ENCODE measurements at places on chromosomes 16 and 17.

- no peak for DNase-seq
Observed at GRCh38 chr17:9669551-9670008, 24.3 kb downstream of the USP43 start.

- DNase-seq = no peak
Observed at GRCh38 chr17:49551221-49552069, 24.2 kb upstream of the NXPH3 start.

GRCh38 chr17:50518384-50519023 is 10.3 kb downstream of the MYCBPAP start:
- DNase-seq = no peak

- DNase-seq = no peak
Observed at GRCh38 chr17:6257336-6257735, 177.6 kb downstream of the AIPL1 start.

GRCh38 chr17:37133136-37133535 is 184.4 kb downstream of the AATF start:
- no peak for DNase-seq

- DNase-seq = no peak
Observed at GRCh38 chr16:19718624-19718965, 524 bp downstream of the IQCK start.

- no peak for DNase-seq
Observed at GRCh38 chr16:60741810-60742209, 1294.4 kb downstream of the CDH8 start.

DNA sequence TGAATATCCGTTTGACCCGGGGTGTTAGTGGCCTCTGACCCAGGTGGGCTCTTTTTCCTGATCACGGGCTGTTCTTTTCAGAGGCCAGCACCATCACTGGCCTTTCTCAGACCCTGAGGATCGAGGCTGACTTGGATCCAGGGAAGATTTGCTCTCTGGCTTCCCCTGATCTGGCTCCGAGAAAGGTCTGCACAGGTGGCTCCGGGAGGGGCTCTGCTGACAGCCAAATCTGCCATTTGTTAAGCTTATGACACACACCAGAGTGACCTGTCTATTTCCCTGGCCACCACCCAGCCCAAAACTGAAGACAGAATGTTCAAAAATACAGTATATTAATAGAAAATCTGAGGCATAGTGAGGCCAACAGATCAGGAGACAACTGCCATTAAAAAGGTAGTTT is 221.8 kb upstream of the TNRC6C start:
- DNase-seq = peak; percentile 42

DNA sequence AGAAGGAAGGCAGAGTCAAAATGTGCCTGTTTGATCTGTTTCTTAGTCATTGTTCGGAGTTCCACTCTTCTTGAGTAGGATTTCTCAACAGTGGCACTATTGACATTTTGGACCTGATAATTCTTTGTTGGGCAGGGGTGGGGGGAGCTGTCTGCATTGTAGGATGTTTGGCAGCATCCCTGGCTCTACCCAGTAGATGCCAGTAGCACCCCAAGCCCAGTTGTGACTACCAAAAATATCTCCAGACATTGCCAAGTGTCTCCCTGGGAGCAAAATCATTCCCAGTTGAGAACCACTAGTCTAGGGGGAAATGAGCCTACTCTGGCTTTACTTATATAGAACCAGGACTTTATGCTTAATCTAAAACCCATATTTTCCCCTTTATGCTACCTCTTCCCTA is 1.1 kb upstream of the GFOD2 start:
- DNase-seq = no peak

DNA sequence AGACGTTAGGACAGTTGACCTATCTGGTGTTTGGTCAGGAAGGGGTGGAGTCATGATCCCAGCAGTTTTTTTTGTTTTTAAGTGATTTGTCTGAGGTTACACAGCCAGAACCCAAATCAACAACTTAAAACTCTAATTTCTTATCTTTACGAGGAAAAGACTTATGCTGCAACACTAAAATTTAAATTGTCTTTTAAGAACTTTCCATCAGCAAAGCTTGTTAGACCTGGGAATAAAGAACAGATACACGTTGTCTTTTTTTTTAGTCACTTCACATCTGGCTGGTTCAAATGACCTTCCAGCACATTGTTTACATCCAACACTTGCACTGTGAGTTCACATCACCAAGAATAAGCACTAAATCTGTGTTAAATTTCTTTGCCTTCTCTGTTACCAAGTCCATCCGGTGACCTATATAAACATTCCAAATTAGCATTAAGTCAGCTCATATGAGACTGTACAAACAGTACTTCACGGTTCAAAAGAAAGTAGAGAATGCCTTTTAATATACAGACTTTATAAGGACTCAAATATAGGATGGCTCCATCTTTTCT is 115.0 kb downstream of the HS3ST2 start:
- DNase-seq = no peak

DNA sequence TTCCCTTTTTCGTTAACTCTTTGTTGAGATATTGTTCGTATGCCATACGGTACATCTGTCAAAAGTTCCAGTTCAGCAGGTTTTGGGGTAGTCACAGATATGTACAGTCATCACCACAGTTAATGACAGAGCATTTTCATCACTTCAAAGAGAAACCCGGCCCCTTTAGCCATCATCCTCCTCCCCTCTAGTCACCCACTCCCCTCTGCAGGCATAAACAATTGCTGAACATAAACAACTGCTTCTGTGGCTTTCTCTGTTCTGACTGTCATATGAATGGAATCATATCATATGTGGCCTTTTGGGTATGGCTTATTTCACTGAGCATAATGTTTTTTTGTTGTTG is 59.3 kb downstream of the RNF213 start:
- DNase-seq = no peak

- DNase-seq = no peak
Observed at GRCh38 chr16:30697264-30698138, 1.5 kb upstream of the SRCAP start.

- DNase-seq = no peak
Observed at GRCh38 chr16:87238361-87238715, 78.9 kb downstream of the C16orf95 start.

- no peak for DNase-seq
Observed at GRCh38 chr16:21166561-21166961, 8.1 kb downstream of the LDAF1 start.

- no peak for DNase-seq
Observed at GRCh38 chr16:73724503-73724902, 572.1 kb upstream of the PSMD7 start.

DNA sequence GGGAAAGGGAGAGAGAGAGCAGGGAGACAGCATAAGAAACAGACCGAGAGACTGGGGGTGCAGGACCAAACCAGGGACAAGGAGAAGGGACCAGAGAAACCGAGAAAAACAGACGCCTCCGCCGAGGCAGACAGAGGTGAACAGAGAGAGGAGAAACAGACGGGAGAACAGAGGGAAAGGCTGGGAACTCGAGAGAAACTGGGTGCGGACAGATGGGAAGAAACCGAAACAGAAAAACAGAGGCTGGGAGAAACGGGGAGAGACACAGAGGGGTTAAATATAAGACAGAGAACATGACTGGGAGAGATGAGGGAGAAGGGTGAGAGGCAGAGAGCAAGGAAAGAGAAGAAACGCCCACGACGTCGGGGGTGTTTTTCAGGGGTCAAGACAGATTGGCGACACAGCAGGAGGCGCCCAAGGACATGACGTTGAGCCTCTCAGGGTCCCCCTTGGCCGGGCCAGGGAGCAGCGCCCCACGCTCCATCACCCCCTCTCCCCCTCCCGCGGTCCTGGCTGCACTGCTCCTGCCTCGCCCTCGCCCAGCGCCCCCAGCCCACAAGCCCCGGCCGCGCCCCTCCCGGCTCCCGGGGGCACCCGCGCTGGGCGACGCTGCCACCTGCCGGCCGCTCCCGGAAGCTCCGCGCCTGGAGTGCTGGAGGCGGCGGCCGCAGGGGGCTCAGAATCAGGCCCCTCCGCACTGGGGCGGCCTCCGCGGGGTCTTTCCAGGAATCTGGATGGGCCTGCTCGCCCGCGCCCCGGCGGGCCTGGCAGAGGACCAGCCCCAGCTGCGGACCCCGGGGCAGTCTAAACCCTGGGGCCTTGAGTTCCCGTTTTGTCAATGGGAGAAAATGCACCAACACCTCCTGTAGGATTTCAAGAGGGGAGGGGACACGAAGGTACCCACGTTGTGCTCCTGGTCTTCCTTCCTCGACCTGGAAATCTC is 1.3 kb upstream of the TMEM92 start:
- peak; percentile 85 for DNase-seq

- DNase-seq = no peak
Observed at GRCh38 chr16:65672960-65673359, 551.1 kb upstream of the CDH11 start.

GRCh38 chr17:72631949-72632684 is 460.4 kb downstream of the SLC39A11 start:
- DNase-seq = no peak

GRCh38 chr17:31802502-31802901 is 56.5 kb downstream of the COPRS start:
- no peak for DNase-seq
